ENCODE measurements at places on chromosomes 4 and X. TPM values are rescaled to one million over a fixed set of nuclear protein-coding genes. Genes with fewer than 3 reads are reported as not detected.
A peak's percentile ranks its signal among the peaks of the same experiment; 100 is the strongest.

The TEX13D gene
- not detected for total RNA-seq

The ANK2 gene
- total RNA-seq = 289 TPM

DNA sequence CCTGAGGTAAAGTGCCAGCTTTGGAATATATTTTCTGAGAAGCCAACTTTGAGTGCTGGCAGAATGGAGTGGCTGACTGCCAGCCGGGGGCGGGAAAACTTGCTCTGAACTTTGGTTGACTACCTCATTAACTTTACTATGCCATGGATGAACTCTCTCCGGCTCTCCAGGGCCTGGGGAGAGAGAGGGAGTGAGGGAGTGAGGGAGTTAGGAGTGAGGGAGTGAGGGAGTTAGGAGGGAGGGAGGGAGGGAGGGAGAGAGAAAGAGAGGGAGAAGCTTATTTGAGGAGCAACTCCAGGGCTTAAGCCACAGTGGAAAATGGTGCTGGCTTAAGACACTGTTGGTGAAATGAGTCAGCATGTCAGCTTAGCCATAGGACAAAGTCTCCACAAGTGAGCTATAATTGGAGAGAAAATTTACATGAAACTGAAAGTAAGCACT, 280.9 kb upstream of the RPS6KA3 start:
- peak; percentile 35 for DNase-seq

DNA sequence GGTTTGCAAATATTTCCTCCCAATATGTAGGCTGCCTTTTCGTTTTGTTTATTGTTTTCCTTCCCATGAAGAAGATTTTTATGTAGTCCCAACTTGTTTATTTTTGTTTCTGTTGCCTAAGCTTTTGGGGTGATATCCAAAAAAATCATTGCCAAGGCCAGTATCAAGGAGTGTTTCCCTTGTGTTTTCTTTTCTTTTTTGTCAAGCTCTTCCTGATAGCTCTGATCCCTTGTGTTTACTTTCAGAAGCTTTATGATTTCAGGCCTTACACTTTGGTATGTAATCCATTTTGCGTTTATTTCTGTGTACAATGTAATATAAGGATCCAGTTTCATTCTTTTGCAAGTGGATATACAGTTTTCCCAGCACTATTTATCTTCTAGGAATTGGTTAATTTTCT, 93.9 kb downstream of the KLHL13 start:
- no peak for DNase-seq

DNA sequence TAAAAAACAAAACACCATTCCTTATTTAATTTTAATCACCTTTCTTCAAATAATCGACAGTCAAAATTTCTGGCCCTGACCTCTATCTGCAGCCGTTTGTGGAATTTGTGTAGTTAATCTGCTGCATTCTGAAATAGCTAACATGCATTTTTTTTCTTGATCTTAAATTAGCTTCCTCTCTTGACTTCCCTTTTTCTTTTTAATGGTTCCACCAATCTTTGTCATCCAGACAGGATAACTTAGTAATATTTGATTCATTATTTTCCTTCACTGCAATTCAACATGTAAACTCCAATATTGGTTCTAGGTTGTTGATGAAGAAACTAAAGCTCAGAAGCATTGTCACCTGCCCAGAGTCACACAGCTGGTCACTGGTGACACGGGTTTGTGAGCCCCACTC, 77.3 kb downstream of the ARHGAP10 start:
- DNase-seq = no peak

Data from Right ventricle myocardium superior (tissue), 1 donor.